ENCODE measurements at places on chromosomes 3 and 15. TPM values are rescaled to one million over a fixed set of nuclear protein-coding genes. Genes with fewer than 3 reads are reported as not detected.

The PLD1 gene
- total RNA-seq = 9.2 TPM

DNA sequence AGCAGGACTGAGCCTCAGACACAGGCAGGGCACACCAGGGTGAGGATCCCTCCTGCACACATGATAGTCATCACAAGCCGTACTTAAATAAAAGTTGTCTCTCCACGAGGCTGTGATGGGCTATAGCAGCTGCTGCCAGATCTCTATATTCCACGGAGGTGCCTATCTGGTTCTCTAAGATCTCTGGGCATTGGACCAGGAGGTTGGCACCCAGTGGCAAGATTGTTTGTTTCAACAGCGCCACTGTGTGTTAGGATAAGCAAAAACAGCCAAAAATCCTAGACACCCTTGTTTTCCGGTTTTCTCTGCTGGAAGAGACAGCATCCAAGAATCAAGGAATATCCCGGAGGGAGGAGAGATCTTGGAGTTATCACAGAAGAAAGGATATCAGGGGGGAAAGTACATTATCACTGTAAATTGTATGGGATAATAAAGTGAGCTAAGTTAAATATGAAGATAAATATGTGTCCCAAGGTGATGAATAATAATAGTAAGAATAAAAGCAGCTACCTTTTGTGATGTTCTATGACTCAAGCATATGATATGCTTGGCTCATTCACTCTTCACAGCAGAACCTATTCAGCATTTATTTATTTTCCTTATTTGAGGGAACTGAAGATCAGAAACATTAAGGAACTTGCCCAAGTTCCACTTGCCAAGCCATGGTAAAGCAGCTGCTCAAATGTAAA, 90.6 kb upstream of the AKAP13 start:
- DNase-seq = peak; percentile 31

The CKMT1A gene
- total RNA-seq = not detected

DNA sequence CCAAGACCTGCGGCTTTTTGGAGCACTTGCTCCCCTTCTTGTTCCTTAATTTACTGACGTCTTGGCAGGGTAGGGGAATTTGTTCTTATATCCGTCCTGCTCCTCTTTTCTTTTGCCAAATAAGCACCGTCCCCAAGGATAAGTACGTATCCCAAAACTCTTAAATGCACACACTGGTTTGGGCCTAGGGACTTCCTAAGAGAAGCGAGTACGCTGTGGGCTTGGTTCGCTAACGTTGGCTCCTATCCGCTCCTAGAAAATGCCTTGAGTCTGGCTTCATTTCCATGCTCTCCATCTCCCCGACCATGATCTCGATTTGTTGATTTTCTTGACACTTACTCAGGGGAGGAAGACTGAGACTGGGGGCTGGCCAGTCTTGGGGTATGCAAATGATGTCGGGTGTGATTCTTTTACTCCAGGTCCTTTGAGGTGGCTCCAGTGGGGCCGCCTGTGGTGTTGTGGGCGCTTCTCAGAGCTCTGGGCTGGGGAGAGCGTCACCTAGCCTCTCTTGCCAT, 1.3 kb downstream of the MYRIP start:
- no peak for DNase-seq

- no peak for DNase-seq
Measured at GRCh38 chr15:40843885-40844695, at the start of gene SPINT1. Gene SPINT1, plus strand, starts transcription at chr15:40844048. Its CDS starts 507 bp downstream, at chr15:40844555.

DNA sequence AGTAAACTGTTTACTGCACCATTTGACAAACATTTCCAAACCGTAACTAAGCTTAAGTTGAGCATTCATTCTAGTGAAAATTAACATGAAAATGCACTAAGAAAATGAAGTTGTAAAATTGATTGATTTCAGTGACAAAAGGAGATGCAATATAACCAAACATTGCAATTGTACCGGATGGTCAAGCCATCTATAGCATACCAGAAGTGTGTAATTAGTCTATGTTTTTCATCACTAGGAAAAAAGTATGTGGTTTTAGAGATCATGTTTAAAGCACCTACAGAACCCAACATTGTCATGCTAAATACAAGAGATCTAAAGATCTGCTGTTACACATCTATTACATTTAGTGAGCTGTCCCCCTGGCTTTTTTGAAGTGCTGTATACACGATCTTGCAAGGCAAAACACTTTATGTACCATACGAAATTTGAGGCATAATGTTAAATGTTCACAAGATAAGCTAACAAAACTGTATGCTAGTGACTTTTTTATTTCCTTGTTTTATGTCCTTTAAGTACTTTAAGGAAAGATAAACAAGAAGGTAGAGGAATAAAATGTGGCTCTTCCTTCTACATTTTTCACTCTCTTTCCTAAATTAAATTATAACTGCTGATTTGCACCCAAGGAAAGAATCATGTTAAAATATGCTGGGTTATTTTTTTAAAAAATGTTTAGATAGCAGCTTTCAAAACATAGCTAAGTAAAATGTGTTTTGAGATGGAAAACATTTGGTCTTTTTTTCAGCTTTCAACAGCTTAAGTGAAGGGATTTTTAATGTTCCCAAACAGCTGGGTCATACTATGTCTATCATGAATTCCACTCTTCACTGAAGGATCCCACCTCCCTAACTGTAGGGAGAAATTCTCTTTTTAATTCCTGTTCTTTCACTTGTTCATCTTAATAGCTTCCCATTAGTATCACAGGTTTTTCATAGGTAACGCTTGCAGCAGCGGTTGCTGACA, 498.0 kb downstream of the MECOM start:
- DNase-seq = no peak

- no peak for DNase-seq
Measured at GRCh38 chr15:88874684-88875083, 20.7 kb downstream of the HAPLN3 start.

The MCF2L2 gene
- total RNA-seq = under 0.01 TPM

GRCh38 chr15:85421116-85421925, 40.9 kb downstream of the AKAP13 start:
- DNase-seq = peak; percentile 59

All from IMR-90 (cell line).